ENCODE measurements at places on chromosomes 5 and 9.

GRCh38 chr5:81553567-81554212, 159.8 kb upstream of the ACOT12 start:
- no peak for DNase-seq

GRCh38 chr5:171634511-171634910, 151.1 kb upstream of the SMIM23 start:
- no peak for DNase-seq

GRCh38 chr9:131162886-131163285, 37.5 kb downstream of the NUP214 start:
- DNase-seq, result no peak

DNA sequence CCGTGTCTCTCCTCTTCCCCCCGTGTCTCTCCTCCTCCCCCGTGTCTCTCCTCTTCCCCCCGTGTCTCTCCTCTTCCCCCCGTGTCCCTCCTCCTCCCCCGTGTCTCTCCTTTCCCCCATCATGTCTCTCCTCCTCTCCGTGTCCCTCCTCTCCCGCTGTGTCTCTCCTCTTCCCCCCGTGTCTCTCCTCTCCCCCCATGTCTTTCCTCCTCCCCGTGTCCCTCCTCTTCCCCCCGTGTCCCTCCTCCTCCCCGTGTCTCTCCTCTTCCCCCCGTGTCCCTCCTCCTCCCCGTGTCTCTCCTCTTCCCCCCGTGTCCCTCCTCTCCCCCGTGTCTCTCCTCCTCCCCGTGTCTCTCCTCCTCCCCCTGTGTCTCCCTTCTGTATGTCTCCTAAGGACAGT, 12.8 kb upstream of the RNU6ATAC start:
- DNase-seq, result no peak

DNA sequence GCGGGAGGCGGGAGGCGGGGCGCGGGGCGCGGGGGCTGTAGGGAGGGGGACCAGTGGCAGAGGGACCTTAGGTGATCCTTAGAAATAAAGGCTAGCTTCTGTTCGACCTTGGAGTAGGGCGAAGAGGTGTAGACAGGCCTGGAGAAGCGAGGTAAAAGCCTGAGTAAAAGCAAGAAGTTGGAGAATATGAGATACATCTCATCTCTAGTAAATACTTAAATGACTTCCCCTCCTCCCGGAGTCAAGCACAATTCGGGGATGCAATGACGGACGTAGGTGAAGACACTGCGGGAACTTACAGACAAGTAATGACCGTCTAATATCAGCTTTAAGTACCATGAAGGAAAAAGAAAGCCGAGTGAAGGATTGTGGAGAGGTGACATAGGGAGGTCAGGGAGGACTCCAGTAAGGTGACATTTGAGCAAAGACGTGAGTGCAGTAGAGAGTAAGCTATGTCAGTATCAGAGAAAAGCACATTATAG, 466 bp downstream of the SMC2 start:
- no peak for DNase-seq

GRCh38 chr5:7394889-7395431, 978 bp upstream of the ADCY2 start:
- no peak for DNase-seq

DNA sequence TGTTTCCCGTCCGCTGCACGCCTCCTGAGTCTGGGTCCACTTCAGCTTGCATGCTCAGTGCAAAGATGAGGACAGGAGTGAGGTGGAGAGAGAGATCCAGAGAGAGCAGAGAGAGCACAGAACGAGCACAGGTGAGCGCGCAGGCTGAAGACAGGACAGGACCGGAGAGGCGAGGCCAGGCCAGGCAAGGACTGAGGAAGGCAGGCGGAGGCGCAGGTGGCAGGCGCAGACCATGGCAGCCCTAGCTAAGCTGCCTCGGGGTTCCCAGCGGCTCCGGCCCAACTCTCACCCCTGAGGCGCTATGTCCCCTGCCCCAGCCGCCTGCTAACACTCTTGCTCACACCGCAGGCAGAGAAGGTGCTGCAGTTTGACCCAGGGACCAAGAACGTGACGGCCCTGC, 9.7 kb downstream of the GRIN1 start:
- no peak for DNase-seq

DNA sequence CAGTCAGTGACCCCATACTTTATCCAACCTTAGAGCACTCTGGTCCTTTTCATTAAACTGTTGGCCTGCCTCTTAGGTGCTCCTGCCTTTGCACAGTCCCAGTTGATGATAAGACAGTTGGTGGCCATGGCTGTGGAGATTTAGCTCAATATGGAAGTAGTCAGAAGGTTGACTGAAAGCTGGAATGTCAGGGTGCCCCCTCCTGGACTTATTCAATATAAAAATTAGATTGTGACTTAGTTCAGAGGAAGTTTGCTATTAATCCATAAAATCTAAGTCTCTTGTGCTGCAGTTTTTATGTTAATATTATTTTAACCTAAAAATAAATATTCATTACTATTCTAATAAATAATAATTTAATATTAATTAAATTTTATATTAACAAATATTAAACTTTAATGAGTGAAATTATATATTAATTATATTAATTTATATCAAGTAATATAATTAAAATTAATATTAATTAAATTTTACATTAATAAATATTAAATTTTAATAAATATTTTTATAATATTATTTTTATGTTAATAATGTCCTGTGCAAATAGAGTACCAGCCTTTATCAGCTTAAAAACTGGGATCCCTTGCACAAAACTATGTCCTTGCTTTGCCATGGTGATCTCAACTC, 77.7 kb upstream of the ADAMTSL1 start:
- DNase-seq, result no peak

GRCh38 chr9:107896544-107896943, 407.0 kb upstream of the KLF4 start:
- DNase-seq, result no peak

DNA sequence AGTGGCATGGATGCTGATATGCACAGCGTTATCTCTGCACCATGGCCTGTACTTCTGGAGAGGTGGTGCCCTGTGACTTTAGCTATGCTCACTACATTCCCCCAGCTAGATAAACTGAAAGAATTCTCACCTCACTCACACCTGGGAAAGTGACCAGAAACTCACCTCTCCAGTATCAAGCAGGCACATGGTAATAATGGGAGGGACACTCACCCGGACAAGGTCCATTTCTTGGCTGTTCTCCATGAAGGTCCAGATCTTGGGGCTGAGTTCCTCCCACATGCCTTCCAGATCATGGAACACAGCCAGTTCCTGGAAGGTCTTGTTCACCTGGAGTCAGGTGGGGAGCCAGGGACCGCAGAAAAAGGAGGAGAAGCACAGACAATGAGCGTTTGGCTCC, 72.8 kb downstream of the NIPSNAP3B start:
- DNase-seq, result no peak

GRCh38 chr5:2432076-2432920, 319.2 kb downstream of the IRX2 start:
- no peak for DNase-seq

DNA sequence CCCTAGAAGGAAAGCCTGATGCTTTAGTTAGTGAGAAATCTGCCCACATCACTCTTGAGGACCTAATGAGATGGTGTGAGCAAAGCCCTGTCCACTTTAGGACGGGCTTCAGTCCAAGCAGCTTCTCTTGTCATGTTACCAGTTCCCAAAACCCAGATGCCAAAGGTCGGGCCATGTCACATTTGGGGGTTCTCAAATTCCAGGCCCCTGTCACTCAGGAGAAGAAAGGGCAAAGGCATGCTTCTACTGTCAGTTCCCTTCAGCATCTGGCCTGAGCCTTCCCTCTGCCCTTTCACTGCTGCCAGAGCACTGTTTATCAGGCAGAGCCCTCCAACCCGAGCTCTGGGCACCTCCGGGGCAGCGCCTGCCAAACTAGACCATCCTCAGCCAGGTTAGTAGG, 556.0 kb downstream of the BNC2 start:
- DNase-seq, result no peak

GRCh38 chr5:129399069-129399468, 61.0 kb upstream of the ADAMTS19 start:
- DNase-seq, result no peak

- no peak for DNase-seq
Observed at GRCh38 chr5:163631856-163632255, 126.4 kb downstream of the MAT2B start.

GRCh38 chr5:144203750-144204596, 33.3 kb downstream of the KCTD16 start:
- DNase-seq, result no peak

GRCh38 chr5:124623265-124623664, 123.2 kb downstream of the ZNF608 start:
- DNase-seq, result no peak

GRCh38 chr5:4553978-4554377, 586.2 kb upstream of the ADAMTS16 start:
- DNase-seq, result no peak

DNA sequence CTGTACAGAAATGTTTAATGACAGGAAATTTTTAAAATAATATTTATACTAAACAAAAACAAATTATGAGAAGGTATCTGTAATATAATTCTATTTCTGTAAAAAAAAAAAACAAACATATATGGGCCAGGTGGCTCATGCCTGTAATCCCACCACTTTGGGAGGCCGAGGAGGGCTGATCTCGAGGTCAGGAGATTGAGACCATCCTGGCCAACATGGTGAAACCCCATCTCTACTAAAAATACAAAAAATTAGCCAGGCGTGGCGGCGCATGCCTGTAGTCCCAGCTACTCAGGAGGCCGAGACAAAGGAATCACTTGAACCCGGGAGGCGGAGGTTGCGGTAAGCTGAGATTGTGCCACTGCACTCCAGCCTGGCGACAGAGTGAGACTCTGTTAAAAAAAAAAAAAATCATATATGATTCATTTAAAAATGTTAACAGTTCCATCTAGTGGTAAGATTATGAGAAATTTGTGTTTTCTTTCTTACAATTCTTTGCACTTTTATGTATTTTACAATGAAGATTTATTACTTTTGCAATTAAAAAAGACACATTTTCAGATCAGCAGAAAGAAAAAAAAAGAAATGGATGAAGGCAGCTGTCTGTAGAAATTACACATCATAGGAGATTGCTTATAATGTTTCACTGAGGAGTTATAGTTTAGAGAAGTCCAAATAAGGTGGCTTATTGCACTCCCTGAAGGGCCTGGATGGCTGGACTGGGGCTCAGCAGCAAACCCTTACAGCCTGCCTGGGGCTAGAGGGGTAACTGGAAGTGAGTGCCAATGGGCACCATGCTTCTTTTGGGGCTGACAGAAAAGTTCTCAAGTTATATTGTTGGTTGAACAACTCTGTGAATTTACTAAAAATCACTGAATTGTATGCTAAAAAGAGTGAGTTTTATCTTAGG, 20.3 kb downstream of the C9orf153 start:
- DNase-seq, result no peak

DNA sequence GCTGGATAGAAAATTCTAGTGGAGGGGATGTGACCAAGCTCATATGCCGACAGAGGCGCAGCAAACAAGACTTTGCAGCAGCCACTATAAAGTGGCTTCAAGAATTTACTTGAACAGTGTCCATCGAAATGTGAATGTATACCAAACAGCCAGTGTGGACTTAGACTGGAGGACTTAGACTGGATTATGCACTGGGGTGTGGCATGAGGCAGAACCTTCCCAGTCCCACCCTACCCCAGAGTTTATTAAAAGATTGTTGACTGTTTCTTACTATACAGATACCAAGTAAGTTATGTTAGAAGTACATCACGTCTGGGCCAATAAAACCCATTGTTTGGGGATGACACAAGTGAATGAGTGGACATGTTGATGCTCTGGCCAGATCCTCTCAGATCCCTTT, 561.3 kb upstream of the KLF4 start:
- DNase-seq, result no peak

DNA sequence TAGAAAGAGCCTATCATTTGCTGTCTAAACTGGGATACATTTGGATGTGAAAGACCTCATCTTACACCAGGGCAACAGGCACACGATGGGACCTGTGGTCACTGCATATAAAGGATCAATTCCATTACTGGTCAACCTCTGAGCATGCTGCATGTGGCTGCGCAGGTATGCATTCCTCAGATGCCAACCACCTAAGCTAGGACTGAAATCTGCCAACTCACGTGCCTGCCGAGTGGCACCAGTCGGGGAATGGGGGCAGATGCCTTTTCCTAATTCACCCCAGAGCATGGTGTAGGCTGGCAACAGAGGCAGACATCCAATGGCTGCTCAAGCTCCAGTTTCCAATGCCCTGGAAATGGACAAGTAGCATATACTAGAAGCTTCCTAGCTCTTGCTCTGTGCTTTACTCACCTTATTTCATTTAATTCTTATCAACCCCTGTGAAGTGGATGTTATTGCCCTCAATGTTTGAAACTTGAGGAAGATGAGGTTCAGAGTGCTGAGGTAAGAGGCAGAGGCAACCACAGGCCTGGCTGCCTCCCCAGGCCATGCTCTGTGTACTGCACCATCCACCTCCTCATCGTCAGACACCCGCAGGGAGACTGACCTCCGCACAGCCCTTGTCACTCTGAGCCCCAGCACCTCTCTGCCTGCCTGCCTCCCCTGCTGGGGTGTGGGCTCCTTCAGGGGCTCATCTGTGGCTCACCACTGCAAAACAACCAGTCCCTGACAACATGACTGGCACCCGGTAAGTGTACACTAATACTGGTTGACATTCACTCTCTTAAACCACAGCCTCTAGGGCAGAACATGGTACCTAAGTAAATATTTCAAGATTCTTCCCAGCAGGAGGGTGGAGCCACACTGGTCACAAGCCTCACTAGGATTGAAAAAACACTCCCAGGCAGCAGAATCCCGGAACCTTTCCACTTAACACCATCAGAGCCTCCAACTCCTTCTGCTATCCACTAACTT, 228.5 kb downstream of the CRB2 start:
- no peak for DNase-seq

- DNase-seq, result no peak
Observed at GRCh38 chr5:168611165-168611564, 32.0 kb upstream of the PANK3 start.

DNA sequence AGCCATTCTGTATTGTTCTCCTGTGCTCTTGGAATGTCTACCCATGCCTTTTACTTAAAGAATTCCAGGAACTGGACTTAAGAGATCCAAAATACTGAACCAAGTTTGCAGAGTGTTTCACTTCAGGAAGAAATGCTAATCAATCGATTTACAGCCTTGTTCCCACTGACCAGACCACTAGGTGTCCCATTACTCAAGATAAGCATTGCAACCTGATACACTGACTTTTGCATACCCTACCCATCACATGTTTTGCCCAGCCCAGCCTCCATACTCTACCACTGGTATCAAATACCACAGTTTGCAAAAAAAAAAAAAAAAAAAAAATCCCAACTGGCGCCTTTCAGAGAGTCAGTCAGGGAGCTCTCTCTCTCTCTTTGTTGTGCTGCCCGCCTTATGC, 550.8 kb downstream of the CDH9 start:
- no peak for DNase-seq

DNA sequence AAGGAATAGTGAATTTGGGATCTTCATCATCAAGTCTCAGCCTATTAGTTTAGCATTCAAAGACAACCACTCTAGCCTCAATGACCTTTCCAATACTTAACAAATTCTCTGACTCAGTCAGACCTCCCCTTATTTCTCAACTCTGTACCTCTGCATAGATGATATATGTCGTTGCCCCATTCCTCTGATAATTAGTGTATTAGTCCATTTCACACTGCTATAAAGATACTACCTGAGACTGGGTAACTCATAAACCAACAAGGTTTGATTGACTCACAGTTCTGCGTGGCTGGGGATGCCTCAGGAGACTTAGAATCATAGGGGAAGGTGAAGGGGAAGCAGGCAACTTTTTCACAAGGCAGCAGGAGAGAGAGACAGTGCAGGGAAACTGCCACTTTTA, 8.9 kb downstream of the MRPL22 start:
- DNase-seq, result no peak

- no peak for DNase-seq
Observed at GRCh38 chr5:140117523-140117922, 3.6 kb downstream of the PURA start.

All from cortex of kidney (tissue), 1 donor.